Amniotic stem cell (primary cell): ENCODE measurements at places on chromosomes 2 and 18.

DNA sequence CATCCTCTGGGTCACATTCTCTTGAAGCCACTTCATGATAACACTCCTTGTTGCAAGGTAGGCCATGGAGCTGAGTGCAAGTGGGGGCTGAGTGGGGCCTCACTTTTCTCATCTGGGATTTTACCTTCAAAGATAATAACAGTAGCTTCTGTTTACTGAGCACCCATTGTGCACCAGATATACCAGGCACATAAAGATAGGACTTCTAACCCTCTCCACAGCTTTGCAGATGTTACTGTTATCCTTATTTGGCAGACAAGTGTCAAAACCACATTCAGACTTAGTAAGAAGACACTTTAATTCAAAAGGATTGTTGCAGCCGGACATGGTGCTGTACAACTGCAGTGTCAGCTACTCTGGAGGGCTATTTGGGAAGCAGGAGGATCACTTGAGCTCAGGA lies 12.8 kb upstream of the FAM136A start:
- no peak for DNase-seq

GRCh38 chr18:8754995-8755960 lies 49.9 kb downstream of the MTCL1 start:
- no peak for DNase-seq

GRCh38 chr2:133500917-133501316 lies 67.3 kb downstream of the NCKAP5 start:
- DNase-seq = no peak

DNA sequence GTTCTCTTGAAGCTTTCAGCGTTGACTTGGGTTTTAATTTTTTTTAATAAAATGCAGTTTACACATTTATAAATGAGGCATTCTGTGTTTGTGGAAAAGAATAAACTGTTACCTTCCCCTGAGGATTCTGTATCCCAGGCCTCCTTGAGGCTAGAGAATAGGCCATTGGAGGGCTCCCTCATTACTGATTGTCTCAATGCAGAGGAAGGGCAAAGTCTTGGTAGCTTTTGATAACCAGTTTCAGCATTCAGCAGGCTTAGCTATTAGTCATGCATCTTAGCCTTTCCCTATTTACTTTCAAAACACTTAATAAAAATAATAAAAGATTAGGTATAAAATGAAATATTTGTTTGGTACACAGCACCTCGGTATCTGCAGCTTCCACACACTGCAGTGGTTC lies 58.1 kb upstream of the OTX1 start:
- DNase-seq = no peak

- no peak for DNase-seq
Observed at GRCh38 chr2:212489719-212490346, 48.8 kb downstream of the ERBB4 start.

DNA sequence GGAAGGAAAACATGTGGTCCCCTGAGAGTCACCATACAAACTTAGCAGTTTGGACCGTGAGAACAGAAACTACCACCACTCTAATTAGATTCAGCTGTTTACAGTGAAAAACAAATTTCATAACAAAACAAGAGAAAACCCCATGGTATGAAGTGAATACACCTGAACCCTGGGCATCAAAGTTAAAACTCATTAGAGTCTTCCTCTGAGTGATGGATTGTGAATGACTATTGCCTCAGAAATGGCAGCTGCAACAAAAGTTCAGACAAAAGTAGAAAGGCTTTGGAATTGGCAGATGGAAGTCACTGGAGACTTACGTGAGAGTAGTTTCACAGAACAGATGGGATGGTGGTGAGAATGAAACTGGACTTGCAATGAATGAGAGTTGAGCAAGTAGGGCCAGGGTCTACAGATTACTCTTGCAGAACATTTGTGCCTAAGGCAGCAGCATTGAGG lies 98.0 kb downstream of the AAK1 start:
- DNase-seq = no peak

DNA sequence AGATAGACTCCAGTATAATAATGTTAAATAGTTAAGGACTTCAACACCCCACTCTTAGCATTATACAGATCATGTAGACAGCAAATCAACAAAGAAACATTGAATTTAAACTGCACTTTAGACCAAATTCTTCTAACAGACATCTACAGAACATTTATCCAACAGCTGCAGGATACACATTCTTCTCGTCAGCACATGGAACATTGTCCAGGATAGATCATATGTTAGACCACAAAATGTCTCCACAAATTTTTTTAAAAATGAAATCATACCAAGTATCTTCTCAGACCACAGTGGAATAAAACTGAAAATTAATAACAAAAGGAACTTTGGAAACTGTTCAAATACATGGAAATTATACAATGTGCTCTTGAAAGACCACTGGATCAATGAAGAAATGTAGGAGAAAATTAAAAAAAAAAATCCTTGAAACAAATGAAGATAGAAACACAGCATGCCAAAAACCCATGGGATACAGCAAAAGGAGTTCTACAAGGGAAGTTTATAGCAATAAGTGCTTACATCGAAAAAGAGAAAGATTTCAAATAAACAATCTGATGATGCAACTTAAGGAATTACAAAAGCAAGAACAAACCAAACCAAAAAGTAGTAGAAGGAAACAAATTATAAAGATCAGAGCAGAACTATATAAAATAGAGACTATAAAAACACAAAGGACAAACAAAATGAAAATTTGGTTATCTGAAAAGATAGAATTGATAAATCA lies 12.3 kb upstream of the SPP2 start:
- no peak for DNase-seq

GRCh38 chr2:239912938-239913635 lies 112.1 kb downstream of the NDUFA10 start:
- DNase-seq = no peak

DNA sequence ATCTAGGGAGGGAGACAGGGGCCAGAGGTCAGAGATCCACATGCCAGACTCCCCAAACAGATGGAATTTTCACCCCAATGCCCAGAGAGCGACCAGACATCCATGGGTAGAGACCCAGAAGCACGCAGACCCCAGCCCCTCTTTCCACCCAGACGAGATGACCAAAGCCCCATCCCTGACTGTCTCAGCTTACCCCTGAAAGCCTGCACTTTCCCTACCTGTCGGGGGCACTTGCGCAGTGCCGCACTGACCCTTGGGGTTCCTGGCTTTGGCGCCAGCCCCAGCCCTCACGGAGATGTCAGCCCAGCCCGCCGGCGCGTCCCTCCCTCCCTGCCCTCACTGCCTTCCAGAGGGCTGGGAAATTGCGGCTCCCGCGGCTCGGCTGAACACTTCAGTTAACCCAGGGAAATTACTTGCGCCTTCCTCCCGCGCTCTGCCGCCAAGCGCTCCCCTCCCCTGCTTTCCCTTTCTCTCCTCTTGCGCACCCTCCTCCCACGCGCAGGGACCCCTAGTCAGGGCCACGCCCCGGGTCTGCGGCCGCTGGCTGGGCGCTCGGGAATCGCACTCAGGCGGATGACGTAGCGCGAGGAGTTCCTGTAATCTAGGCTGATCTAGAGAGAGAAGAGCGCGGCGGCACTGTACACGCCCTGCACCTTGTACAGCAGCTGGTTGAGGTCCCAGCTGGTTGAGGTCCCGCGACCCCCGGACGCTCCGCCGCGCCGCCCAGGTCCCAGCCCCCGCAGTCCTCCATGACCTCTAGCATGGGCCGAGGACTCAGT lies 12.0 kb downstream of the ALPG start:
- no peak for DNase-seq

GRCh38 chr2:74321737-74322136 lies 21.5 kb downstream of the SLC4A5 start:
- no peak for DNase-seq

DNA sequence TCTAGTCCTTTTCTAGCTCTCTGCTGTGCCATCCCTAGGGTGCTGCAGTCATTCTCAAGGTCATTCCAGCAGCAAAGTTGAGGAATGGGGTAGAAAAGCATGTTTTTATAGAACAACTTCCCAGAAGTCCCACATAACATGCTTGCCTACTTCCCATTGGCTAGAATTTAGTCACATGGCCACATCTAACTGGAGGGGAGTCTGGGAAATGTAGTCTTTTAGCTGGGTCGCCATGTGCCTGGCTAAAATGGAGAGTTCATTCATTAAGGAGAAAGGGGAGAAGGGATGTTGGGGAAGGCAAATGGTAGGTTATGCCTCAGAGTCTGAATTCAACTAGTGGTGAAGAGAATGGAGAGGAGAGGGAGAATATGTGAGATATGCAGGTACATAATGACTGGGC lies 85.7 kb downstream of the SLC4A3 start:
- DNase-seq = no peak

DNA sequence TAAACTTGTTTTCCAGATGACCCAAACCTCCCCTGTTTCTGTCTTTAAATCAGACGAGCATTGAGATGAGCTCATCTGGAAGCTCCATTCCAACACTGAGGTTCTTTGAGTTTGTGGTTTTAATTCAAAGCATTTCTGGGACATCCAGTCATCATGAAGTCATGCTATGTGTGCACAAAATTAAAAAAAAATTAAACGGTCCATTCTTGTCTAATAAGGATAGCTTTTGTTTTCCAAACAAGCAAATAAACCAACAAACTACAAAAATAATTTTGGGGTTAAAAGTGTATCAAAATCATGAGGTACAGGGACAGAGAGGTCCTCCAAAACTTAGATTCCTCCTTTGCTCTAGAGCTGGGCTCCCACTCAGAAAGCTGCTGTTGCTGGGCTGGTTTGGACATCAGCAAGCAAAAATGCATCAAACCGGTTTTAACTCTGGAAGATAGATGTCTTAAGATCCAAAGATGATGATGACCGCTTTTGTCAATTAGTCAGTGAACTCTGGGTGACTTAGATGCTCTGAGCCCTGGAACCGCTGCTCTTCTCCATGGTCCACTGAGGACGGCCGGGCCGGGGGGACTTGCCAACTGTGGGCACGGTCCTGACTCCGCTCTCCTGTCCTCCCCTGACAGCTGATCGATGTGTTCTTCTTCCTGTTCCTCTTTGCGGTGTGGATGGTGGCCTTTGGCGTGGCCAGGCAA lies 65.4 kb downstream of the TRPM8 start:
- peak; percentile 68 for DNase-seq

- DNase-seq = no peak
Observed at GRCh38 chr2:38505779-38506178, 96.9 kb downstream of the HNRNPLL start.

- no peak for DNase-seq
Observed at GRCh38 chr2:234019896-234020295, 30.6 kb upstream of the SPP2 start.

- DNase-seq = no peak
Observed at GRCh38 chr2:10984418-10985135, 72.8 kb downstream of the KCNF1 start.

GRCh38 chr18:8424917-8425725 lies 184.1 kb upstream of the RAB12 start:
- DNase-seq = peak; percentile 85

DNA sequence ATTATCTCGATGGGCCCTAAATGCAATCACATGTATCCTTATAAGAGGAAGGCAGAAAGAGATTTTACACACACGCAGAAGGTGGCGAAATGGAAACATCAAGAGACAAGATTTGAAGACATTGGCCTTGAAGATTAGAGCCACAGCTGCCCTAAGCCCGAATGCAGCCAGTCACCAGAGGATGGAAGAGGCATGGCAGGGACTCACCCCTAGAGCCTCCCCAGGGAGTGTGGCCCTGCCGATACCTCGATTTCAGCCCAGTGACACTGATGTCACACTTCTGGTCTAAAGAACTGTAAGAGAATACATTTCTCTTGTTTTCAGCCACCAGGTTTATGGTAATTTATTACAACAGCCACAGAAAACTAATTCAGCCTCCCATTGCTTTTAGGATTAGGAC lies 17.4 kb downstream of the TTC39C start:
- no peak for DNase-seq

DNA sequence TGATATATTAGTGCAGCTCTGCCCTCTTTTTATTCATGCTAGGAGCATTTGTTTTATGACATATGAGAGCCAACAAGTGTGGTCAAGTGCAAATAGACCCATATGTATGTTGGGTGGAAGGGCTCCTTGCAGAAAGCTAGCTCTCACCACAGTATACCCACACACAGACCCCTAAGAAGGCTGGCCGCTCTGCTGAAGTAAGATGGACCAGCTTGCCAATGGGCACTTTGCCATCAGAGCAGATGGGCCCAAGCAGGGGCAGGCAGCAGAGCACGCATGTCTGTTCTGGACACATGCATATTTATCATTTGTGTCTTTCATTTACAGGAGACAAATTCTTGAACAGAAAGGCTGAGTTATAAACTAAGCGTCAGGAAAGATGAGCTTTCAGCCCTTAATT lies 187.5 kb upstream of the DTNA start:
- DNase-seq = no peak

DNA sequence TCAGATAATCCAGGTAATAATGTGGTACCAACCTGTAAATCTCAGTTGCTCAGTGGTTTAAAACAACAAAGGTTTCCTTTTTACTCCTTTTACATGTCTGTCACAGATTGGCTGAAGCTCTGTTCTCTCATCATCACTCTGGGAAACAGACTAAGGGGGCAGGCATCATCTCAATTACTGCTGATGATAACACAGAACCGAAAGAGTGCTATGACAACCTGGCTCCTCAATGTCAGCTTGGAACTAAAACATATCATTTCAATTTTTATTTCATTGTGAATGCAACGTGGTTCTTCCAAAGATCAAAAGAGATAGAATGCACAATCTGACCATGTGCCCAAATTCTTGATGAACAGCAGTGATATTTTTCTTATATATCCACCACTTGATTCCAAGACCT lies 1315.0 kb upstream of the CDH2 start:
- no peak for DNase-seq

DNA sequence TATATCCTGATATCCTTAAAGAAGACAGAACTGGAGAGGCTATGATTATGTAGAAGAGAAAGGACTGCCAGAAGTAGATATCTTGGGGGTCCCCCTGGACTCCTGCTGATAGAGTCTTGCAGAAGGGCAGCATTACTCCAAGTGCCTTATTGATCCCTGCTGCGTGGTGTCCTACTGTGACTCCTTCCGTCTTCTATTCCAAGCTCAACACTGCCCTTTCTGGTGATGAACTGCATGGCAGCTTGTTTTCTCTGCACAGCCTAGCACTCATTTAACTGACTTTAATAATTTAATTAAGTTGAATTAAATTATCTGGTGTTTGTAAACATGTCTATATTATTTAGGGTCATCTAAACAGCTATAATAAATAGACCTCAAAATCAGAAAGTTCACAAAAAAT lies 194.1 kb upstream of the DSEL start:
- no peak for DNase-seq

DNA sequence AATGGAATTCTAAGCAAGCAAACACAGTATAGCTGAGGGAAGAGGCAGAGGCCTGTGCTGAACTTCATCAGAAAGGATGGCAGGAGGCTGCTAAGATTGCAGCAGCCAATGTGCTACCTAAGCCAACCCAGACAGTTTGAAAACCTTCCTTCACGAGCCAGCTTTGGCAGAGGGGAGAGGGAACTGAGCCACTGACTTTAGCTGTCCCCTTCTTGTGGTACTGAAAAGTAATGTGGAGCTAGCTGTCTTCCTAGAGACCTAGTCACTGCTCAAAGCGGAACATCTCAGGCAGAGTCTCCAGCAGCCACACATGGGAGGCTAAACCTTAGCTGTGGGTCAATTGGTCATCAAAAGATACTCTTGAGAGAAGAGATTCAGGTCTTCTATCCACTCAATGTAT lies 419.0 kb downstream of the FBXO15 start:
- DNase-seq = no peak

GRCh38 chr2:230423851-230424458 lies 8.0 kb downstream of the SP100 start:
- DNase-seq = no peak
